ENCODE measurements at places on chromosomes 6 and 20.

- DNase-seq = no peak
These were observed 47.4 kb downstream of the BMP5 start for GRCh38 chr6:55827818-55828522.

DNA sequence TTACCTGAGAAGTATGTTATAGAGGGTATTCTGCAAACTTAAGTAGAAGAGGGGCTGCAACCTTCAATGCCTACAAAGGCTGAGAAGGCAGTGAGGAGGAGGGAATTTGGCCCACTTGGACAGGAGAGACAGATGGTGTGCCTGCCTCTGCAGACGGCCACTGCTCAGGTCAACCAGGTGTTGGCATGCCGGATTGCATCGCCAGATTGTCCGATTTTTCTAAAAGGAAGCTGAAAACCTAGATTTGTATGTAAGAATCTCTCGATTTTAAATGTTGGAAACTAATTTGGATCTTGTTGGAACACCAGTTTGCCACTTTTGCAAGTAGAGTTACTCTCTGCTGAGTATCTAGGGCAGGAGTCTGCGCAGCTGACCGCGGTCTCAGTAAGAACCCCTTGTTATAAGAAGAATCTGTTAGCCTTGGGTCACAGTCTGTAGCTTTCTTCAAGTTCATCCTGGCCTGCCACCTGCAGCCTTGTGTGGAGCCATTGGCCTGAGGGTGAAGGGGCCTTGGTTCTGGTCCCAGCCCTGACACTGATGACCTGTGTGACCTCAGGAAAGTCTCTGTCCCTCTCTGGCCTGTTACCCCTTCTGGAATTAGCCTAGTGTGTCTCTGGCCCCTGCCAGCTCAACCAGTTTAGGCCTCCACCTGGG is 54.4 kb downstream of the TGM2 start:
- DNase-seq = no peak

DNA sequence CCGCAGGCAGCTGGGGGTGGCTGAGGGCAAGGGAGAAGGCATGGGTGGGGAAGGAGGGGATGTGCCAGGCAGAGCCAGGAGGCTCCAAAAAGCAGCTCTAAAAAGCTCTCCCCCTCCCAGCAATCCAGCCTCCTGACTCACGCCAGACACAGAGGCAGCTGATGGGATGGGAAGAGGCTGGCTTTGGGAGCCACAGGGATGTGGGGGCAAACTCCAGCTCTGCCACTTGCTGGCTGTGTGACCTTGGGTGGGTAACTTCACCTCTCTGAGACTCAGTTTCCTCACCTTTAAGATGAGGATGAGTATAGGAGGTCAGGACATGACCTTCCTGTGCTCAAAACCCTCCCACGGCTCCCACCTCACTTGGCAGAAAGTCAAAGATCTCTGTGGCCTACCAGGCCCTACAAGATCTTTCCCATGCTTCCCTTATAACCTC is 148.9 kb downstream of the CEBPB start:
- no peak for DNase-seq

DNA sequence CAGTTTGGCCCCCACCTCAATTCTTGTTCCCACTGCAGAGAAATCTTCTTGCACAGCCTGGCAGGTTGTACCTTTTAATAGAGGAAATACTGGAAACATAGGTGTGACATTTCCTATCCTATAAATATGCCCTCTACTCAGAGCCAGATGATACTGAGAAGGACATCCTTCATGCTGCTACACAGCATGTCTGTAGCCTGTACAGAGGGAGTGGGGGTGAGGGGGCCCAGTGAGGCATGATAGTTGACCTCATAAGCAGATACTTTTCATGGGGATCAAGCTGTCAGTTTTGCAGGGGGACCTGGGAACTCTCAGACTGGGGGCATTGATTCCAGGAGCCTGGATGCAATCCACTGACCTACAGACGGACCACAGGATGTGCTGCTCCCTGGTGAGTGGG is 96.2 kb upstream of the TOP1 start:
- DNase-seq = no peak

- DNase-seq = no peak
These were observed 1568.4 kb downstream of the GRIK2 start for GRCh38 chr6:102961902-102962301.

GRCh38 chr20:45538209-45538799 is 978 bp downstream of the WFDC6 start:
- DNase-seq = no peak

DNA sequence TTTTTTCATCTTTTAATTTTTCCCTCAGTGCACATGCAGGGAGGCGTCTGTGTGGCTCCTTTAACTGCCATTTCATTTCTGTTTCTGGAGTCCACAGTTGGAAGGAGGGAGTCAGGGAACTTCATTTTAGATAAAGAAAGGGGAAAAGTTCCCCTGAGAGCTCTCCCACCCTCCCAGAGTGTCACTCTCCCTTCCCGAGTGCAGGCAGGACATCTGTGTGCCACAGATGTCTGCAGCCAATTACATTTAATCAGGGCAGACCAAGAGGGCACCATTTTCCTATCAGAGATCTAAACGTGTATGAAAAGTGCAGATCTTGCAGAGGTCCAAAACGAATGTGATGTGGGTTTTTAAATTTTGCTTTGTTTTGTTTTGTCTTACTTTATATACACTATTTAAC is 96.6 kb downstream of the PXDC1 start:
- no peak for DNase-seq

DNA sequence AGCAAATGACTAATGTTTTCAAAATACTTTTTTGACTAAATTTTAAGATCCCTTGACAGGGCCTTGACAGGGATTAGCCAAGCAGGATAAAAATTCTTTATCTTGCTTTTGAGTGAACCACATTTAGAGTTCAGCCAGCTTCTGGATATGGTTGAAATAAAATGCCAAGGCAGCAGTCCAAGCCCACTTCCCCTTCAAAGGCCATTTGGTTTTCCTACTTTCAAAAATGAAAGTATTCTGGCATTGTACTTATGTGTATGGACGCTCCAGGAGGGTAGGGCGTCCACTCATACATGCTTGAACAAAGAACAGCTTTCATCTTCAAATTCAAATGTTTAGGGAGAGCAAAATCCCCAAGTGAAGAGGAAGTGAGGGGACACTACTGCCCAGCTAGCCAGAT is 82.3 kb upstream of the BCLAF1 start:
- no peak for DNase-seq

DNA sequence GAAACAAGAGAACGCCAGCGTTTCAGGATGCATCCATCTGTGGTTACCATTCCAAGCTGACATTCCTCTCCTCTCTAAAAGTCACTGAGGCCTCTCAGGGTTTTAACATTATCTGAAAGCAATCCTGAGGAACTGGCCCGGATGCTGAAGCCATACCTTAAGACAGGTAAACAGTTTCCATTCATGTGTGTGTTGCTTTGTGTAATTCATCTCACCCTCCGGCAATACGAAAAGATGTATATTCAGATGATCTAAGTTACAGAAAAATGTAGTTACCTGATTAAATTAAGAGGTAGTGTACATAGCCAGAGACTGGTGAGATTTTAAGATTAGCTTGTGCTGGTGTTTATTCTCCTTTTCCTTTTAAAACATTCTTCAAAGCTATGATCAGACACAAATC is 68.4 kb upstream of the BACH2 start:
- no peak for DNase-seq

GRCh38 chr20:43994486-43995100 is 79.9 kb downstream of the TOX2 start:
- no peak for DNase-seq

GRCh38 chr20:3227506-3227905 is 11.5 kb downstream of the SLC4A11 start:
- DNase-seq = no peak

DNA sequence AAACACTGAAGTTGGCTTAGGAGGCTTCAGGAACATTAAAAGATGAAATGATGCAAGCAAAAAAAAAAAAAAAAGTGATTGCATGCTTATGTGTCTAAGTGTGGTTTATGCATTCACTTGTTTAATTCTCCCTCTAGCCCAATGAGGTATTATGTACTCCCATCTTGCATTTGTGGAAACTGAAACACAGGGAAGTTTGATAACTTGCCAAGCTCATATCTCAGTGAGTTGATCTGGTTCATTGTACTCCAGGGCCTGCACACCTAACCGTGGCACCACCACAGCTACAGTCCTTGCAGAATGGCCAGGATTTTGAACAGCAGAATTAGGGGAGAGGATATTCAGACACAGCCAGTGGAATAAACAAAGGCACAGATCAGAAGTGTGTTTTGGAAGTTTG is 251.2 kb downstream of the TBC1D7 start:
- DNase-seq = no peak

GRCh38 chr6:27130668-27131428 is 116.7 kb upstream of the PRSS16 start:
- DNase-seq = no peak

GRCh38 chr20:47127546-47127945 is 229.0 kb downstream of the ZMYND8 start:
- no peak for DNase-seq

DNA sequence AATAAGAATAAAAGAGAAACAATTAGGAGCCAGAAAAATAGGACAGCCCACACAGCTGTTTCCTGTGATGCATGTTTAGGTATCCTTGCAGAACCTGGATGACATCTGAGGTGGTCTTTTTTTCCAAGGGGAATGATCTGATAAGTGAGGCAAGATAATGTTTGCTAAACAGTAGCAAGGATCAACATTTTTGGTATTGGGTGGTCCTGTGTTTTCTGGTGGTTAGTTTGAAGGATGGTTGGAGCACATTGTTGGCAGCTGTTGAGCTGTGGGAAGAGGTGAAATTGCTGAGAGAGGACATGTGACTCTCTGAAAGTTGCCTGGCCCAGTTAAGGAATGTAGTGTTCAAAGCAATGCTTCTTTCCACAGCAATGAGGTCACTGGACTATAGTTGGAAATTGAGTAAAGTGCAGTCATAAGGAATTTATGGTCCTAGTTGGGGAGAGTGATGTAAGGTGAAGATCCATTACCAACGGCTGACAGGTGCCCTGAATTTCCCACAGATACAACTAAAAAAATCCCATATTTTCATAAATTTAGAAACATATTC is 270.2 kb upstream of the IMPG1 start:
- no peak for DNase-seq

- no peak for DNase-seq
These were observed 166.8 kb downstream of the IBTK start for GRCh38 chr6:82080767-82081166.

DNA sequence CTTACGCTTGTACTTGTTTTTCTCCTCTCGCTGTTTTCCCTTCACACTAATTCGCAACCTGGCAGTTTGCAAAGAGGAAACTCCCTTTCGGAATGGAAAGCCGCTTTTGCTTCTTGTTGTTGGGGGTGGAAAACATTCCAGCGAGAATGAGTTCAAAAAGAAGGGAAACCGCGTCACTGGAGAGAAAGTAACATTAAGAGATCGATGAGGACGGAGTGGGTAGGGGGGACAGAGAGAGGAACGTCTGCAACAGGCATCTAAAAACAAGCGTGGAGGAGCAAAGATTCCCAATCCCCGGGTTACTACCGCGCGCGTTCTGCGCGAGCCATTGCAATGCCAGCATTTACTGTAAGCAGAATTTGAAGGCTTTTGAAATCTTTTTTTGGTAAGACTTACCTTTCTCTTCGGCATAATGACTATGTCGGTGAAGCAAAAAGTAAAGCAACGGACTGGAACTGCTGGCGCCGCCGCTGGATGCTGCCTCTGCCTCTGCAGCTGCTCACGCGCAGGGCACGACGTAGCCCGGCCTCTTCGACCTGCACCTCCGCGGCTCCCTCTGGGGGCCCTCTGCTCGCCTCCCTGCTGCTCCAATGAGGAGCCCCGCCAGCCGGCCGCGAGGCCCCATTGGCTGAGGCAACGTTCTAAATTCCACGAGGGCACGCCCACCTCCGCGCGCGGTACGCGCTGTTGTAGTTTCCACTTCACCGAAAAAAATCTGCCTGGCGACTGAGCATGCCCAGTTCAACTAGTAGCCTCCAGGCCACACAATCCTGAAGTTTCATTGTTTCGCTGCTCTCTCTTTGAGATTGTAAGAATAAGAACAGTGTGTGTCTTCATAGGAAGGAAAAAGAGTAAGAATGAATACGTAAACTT is at the start of gene HMGN3:
Gene HMGN3, minus strand, starts transcription at position 533 of the 873 bp plus-strand sequence.
- DNase-seq = peak; percentile 99

GRCh38 chr20:58870293-58871014 is 17.9 kb downstream of the GNAS start:
- peak; percentile 87 for DNase-seq

GRCh38 chr20:57711826-57712225 is 2.0 kb upstream of the PMEPA1 start:
- DNase-seq = no peak

GRCh38 chr6:131379948-131380347 is 193.1 kb upstream of the ARG1 start:
- no peak for DNase-seq

GRCh38 chr6:63883597-63883996 is 248.0 kb downstream of the PHF3 start:
- no peak for DNase-seq

DNA sequence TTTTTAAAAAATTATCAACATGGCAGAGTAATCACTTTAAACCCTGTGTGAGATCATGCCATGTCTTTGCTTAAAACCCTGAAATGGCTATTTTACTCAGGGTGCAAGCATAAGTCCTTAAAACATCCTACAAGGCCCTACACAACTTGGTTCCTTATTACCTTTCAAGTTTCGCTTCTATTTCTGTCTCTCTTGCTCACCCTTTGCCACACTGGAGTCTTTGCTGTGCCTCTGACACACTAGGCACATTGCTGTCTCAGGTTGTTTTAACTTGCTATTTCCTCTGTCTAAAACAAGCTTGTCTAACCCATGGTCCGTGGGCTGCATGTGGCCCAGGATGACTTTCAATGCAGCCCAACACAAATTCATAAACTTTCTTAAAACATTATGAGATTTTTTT is 55.6 kb downstream of the KIAA0408 start:
- DNase-seq = no peak

- no peak for DNase-seq
These were observed 23.1 kb upstream of the CGA start for GRCh38 chr6:87118054-87118453.

GRCh38 chr6:151958332-151958731 is 150.8 kb downstream of the ESR1 start:
- DNase-seq = no peak

GRCh38 chr6:128731249-128732165 is 151.4 kb upstream of the LAMA2 start:
- no peak for DNase-seq

GRCh38 chr6:63094947-63095346 is 116.3 kb upstream of the FKBP1C start:
- no peak for DNase-seq

DNA sequence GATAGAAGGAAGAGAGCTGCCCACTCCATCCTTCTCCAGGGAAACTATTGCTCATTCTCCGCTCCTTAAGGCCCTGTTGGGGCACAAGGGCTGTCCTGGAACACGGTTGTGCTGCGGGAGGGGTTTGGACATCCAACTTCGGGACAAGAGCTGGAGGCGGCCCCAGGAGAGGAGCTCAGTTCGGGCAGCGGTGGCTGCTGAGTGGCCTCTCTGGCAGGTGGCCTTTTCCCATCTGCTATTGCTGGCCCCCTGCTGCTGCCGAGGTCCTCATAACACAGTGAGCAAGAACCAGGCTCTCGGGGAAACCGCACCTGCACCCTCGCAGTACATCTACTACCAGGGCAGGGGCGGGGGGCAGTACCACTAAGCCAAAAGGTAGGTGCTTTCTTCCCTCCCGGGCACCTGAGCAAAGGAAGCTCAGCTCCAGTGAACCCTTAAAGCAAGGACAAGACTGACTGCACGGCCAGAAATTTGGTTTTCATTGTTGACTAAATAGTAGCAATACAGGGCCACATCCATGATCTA is 63.7 kb downstream of the PSMG4 start:
- no peak for DNase-seq

Measured in head of caudate nucleus (tissue), 42 donors.